Omental fat pad (tissue), 4 donors: ENCODE measurements at places on chromosomes 2 and 18. TPM values are rescaled to one million over a fixed set of nuclear protein-coding genes. Genes with fewer than 3 reads are reported as not detected.

DNA sequence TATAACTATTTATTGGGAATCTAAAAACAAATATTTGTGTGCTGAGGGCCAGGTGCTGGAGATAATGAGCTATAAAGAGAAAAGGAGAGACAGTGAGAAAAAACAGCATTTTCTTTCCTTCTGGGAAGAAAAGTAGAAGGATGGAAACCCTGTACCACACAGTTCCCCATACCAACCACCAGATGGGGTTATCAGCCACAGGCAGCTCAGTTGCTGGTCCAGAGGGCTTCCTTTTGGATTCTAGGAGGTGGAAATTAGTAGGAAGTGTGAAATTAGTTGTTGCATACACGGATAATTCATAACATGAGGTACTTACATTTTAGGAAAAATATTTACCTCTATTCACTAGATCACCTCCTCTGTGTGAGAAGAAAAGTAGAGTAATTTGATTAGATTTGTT is 237.0 kb upstream of the FOSL2 start:
- no peak for DNase-seq

REG1B gene
- not detected for total RNA-seq

- no peak for DNase-seq
Measured at GRCh38 chr2:115165529-115166109, 723.2 kb downstream of the DPP10 start.

DNA sequence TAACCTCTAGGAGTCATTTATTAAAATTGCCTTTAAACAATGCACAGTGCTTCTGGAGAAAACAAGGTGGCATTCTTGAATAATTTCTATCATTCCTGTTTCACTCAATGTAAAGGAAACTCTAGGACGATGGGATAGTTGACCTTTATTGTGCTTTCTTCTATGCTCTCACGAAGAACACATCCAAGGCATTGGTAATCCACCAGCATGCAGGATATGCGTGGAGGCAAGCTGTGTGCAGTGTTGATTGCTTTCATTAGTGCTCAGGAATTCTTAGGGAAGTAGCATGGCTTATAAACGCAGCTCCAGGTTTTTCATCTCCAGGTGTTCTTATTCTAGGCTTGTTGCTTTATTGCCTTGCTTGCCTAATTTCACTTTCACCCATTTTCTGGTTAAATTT is 58.4 kb upstream of the CAVIN2 start:
- DNase-seq = no peak

OXER1 gene
- total RNA-seq = 0.96 TPM

- no peak for DNase-seq
Measured at GRCh38 chr2:144785253-144785652, 265.3 kb upstream of the ZEB2 start.

DNA sequence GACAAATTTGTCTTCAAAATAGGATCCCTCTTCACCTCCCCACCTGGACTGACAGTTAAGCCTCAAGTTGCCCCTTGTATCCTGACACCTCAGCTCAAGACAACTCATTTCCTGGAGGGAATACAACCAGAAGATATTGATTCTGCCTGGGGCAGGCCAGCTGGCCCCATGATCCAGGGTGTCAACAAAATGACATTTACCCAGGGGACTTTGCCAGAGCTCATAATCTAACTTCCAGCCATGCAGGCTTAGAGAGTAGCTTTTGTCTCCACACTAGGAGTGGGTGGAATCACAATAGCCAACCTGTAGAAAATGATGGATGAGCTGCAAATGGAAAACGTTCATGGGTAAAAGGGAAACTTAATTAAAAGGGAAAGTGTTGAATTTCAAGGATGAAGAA is 220.1 kb upstream of the DPP10 start:
- DNase-seq = no peak

DNA sequence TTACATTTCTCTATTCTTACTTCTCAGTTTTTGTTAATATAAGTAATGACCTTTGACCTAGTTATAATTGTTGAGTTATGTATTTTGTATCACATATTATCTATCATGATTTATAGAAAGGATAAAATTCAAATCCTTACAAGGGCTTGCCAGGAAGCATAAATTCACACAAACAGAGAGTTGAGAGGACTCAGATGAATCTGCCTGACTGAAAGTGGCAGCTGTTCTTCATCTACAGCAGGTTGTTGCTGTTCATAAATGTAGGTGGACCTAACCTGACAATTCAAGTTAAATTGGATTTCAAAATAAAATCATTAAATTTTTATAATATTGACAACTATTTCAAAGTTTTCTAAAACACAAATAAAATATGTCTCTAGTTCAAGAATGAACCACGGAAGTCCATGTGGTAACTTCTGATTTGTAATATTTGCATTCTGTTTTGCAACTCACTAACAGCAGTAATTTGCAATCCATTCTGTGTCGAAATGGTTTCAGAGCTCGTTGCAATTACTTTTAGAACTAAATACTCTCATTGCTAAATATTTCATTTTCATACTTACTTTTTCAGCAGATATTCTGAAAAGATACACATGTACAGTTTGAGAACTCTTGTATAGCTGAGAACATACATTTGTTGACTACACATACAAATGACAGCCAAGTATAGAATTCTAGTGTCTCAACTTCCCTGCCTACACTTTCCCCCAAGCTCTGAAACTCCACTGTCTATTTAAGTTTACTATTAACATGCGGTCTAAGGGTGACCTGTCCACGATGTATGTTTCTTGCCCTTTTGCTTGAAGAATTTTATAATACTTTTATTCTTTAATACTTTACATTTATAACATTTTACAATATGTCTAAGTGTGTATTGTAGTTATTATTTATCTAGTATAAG is 25.7 kb downstream of the SCN7A start:
- no peak for DNase-seq

SULT1C4 gene
- 3.6 TPM for total RNA-seq

- DNase-seq = no peak
Measured at GRCh38 chr2:128399690-128400291, 81.1 kb upstream of the HS6ST1 start.

KCNG3 gene
- not detected for total RNA-seq

DNA sequence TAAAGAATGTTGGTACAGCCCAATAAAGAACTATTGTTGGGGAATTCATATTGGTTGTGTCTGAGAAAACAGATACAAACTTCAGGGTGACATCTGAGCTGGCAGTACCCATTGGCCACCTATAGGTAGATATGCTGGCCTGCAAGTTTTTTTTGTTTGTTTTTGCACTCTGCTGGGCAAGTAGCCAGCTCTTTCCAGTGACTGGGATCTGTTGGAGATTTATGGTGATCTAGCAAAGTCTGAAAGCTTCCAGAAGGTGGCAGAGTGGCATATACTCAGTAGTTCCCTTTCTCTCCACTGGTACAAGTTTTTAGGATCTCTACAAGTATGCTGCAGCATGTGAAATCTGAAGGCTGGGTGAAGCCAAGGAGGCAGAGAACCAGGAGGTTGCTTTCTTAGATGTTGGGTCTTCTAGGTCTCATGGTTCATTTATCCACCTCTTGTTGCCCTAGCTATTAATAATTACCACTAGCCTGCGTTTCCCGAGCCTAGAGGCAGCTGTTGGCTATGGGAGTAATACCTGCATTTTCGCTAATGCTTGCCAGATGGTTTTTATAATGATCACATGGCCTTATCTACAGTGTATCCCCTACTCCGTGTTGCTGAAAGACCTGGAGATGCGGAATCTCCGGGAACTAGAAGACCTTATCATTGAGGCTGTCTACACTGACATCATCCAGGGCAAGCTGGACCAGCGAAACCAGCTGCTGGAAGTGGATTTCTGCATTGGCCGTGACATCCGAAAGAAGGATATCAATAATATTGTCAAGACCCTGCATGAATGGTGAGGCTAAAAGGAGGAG is 9.5 kb downstream of the COPS7B start:
- DNase-seq = no peak

DNA sequence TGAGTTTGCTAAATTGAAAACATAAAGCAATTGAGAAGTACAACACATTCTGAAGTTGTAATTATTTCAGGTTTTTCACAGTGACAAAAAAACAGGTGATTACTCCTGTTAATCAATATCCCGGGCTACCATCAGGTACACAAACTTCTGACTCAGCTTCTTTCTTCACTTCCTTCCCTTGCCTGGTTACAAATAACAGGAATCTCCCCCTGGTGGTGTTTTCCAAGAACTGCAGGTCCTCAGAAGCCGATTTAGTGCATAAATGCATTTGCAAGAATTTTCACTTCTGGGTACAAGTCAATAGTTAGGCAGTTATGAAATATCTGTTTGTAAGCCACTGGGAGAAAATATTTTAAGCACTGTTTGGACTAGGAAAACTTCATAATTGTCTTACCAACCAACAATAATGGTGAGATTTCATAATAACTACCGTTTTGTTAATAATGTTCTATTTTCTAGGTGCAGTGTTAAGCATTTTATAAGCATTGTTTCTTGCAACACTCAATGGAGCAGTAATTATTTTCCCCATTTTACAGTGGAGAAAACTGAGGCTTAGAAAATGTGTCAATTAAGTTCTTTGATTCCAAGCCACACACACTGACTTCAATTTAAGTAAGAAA is 12.4 kb upstream of the GMCL1 start:
- DNase-seq = peak; percentile 44

- DNase-seq = no peak
Measured at GRCh38 chr2:128775217-128775913, 456.7 kb upstream of the HS6ST1 start.

- no peak for DNase-seq
Measured at GRCh38 chr2:201984800-201985525, 48.7 kb upstream of the FZD7 start.

MLPH gene
- 23.6 TPM for total RNA-seq

DNA sequence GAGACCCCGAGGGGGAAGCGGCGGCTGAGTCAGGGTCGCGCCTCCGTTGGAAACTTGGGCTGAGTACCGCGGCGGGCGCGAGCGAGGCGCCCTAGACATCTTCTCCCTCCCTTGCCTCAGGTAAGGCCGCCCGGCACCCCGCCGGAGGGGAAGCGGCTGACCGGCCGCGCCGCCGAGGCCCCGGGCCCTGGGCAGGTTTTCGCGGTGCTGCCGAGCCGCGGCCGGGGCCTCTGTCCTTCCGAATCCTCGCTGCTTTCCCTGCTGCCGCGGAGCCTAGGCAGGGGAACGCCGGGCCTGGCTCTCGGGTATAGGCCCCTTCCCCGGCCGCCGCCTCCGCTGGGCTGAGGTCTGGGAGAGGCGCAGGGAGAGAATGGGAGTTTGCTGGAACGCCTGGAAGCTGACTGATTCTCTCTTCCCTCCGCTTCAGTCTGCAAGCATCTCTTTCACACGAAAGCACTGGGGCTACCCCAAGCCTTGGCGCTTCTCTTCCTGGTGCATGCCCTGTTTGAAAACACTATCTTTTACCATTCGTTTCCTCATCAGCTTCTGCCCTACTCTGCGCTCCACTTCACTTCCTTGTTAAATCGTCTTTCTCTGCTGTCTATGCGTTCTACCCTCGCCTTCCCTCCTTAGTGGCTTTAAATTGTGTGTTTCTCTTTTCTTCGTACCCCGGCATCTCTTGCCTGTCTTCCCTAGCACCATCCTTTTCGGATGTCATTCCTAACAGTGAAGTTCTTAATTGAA is 652 bp downstream of the PPM1B start:
- DNase-seq = no peak

GRCh38 chr2:46134531-46135227 is 162.5 kb upstream of the EPAS1 start:
- DNase-seq = no peak

DNA sequence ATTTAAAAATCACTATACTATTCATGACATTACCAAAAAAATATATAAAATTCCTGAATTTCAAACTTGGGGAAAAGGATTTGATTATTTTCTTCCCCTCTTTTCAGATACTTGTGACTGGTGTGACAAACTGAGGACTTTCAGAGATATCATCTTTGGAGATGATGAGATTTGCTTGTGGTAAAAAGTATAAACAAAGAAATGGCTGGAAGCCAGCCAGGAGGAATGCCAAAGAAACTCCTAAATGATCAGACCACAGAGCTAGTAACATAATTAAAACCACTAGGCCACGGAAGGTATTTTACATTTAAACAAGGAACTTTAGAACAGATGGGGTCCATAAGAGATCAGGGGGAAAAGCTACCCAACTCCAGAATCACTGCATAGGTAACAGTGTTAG is 58.7 kb downstream of the PIGN start:
- DNase-seq = no peak

GRCh38 chr2:241857572-241858121 is 1.0 kb downstream of the PDCD1 start:
- DNase-seq = no peak

DNA sequence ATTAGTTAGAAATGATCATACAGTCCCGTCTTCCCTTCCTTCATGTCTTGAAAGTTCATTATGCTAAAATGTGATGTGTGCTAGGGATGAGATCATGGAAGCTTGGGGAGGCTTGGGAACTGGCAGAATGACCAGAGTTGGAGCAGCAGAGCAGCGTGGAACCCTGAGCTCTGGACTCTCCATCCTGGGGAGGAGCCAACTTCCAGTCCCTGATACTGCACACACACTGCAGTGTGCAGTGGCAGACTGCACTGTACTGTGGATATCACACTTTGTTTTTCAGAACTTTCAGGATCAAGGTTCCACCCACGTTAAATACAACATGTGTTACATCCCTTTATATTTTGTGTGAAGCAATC is 27.3 kb upstream of the GREB1 start:
- DNase-seq = no peak

TWIST2 gene
- total RNA-seq = 96.8 TPM

- DNase-seq = no peak
Measured at GRCh38 chr2:81043681-81044080, 739.1 kb upstream of the LRRTM1 start.

TFCP2L1 gene
- 3.8 TPM for total RNA-seq

- no peak for DNase-seq
Measured at GRCh38 chr18:14098428-14098827, 33.8 kb downstream of the ZNF519 start.

- no peak for DNase-seq
Measured at GRCh38 chr2:202122163-202122540, 49.1 kb downstream of the KIAA2012 start.

GIGYF2 gene
- 63.9 TPM for total RNA-seq

DNA sequence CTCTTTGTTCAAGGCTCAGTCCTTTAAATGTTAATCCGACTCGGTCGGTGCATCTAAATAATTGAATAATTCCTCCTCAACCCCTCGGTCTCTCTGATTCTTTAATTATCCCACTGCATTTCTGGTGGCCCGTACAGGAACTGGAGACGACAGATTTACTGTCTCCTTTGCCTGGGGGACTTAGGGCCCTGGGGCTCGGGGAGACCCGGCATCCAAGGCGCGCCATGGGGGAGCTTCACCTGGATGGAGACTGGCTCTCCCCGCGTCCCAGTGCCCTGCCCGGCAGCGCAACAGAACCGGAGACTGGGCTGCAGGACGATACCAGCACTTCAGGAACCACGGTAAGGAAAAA is 47.7 kb upstream of the SELENOI start:
- DNase-seq = no peak

GRCh38 chr2:144351687-144352086 is 168.2 kb downstream of the ZEB2 start:
- DNase-seq = no peak

GRCh38 chr2:164794432-164795231 is 47.0 kb downstream of the COBLL1 start:
- DNase-seq = no peak

BMP10 gene
- not detected for total RNA-seq
